ENCODE measurements at places on chromosomes 1 and 21. TPM values are rescaled to one million over a fixed set of nuclear protein-coding genes. Genes with fewer than 3 reads are reported as not detected.

DNA sequence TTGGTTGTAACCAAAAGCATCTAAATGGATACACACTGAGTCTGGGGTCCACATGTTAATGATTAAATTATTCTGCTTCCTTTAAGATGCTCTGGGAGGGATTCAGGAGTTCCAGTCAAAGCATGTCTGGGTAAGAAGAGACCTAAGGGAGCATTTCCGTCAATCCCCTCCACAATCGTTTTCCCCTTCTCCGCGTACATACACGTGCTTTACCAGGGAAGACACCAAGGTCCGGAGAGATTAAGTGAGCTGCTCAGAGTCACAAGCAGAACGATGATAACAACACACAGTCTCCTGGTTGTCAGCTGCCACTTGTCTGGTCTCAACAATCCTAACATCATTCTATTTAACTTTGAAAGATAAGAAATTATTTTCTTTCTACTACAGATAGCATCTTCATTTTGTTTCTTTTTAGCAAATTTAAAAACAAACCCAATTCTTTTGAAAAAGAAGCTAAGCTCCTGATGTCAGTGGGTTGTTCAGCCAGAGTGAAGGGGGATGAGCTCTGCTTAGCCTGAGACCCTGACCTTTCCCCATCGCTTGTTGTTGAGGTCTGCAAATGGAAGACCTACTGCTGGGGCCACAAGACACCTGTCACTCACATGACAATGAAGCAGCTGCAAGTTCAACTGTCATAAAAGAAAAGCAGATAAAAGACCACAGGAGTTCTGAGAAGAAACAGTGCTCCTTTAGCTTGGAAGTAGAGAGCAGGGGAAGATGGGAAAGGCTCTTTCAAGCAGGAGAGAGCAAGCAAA lies 4.5 kb downstream of the PAFAH2 start:
- DNase-seq = peak; percentile 58

- DNase-seq = no peak
These were observed 69.9 kb upstream of the COG2 start for GRCh38 chr1:230572121-230573105.

GRCh38 chr1:163275222-163275621 lies 46.5 kb upstream of the NUF2 start:
- DNase-seq = peak; percentile 26

DNA sequence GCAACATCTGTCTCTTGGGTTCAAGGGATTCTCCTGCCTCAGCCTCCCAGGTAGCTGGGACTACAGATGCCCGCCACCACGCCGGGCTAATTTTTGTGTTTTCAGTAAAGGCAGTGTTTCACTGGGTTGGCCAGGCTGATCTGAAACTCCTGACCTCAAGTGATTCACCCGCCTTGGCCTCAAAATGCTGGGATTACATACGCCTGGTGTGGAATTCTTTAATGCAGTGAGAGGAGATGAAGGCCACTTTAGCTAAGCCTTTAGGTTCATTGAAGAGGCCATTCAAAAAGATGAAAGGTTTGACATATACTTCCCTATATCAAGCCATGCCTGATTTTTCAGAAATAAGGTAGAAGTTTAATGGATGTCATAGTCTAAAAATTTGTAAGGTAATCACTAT lies 162.7 kb downstream of the ST6GALNAC3 start:
- no peak for DNase-seq

GRCh38 chr1:157734321-157734720 lies 33.8 kb upstream of the FCRL3 start:
- DNase-seq = no peak

DNA sequence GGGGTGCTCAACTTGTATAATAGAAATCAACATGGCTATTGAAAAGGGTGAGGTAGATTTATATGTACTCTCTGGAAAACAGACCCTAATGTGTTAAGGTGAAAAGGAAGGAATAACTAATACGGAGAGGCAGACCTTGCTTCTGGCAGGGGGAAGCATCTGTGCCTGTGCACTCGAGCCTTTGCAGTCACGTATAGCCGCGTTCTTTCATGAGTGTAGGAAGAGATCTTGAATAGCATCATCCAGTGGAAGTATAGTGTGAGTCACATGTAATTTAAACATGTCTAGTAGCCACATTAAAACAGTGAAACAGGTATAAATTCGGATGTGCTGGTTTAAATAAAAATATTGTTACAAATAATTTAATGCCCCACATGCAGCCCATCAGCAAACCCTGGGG lies 3.0 kb downstream of the A3GALT2 start:
- no peak for DNase-seq

GRCh38 chr1:211579440-211580302 lies 710 bp upstream of the SLC30A1 start:
- DNase-seq = peak; percentile 87

GRCh38 chr1:63662841-63663240 lies 69.6 kb downstream of the PGM1 start:
- no peak for DNase-seq

- DNase-seq = no peak
These were observed 9.9 kb upstream of the LDLRAD1 start for GRCh38 chr1:54027848-54028247.

GRCh38 chr1:241275981-241276380 lies 81.0 kb downstream of the RGS7 start:
- no peak for DNase-seq

GRCh38 chr1:12022036-12022435 lies 2.7 kb downstream of the MIIP start:
- DNase-seq = no peak

DNA sequence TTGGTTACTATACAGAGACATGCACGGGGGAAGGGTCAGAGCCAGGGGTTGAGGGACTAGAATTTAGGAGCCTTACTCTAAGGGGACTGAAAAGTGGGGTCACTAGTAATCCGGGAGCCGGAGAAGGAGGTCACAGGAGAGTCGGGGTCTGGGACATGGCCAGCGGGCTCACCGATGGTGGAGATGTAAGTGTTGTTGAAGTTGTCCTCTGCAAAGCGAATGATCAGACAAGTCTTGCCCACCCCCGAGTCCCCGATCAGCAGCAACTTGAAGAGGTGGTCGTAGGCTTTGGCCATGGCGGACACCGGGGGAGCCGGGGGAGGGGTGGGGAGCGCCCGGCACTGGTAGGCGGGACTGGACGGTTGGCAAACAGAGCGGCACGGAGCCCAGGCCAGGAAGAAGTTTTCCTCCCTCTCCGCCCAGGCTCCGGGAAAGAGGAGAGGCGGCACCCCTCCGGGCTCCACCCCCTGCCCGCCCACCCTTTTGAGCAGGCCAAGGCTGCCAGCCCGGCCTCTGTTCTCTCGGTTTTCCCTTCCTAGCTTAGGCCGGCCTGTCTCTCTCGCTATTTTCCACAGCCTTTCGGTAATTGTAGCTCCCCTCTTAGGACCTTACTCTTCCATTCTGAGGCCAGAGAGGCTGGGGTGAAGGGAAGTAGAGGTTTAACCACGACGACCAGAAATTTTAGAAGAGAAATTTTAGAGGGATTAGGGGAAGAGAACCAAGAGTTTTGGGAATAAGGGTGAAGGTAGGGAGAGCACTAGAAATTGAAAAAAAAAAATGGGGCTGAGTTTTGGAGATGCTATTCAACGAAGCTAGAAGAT lies at the start of gene RAB13:
Gene RAB13 (minus strand): TSS at position 399 of the 821 bp plus-strand sequence. CDS start 103 bp downstream, at position 296.
- peak; percentile 89 for DNase-seq

ICOSLG gene
- total RNA-seq = 0.62 TPM

SPATA46 gene
- not detected for total RNA-seq

AVPR1B gene
- not detected for total RNA-seq

PIK3C2B gene
- total RNA-seq = 1.8 TPM

VANGL2 gene
- 3.4 TPM for total RNA-seq

Data from K562 (cell line).